ENCODE measurements at places on chromosomes 3 and 15.

DNA sequence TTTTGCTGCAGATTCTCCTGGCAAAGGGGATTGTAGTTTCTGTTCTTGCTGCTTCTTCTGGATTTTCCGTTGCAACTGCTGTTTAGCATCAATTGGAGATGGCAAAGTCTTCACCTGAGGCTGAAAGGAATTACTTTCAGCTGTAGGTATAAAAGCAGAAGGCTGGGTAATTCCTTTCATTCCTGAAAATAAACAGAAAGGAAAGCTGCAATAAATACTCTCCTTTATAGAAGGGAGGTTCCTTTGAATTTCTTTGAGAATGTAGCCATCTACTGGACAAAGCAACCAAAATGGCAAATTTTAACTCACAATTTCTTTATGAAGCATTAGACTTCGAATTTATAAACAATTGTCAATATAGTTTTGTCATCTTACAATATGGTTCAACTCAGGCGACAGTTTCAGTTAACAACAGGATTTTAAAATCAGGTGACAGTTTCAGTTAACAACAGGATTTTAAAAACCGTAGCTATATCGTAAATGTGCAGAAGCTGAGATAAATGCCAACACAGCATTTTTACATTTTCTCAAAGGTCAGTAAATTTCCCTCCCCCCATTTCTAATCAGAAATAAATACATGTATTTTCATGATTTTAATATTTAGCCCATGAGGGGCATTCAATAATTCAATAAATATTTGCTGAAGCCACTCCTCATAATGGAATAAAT lies 104.9 kb upstream of the NEDD4 start:
- DNase-seq, result no peak

- DNase-seq, result no peak
These were observed 52.6 kb downstream of the TM4SF18 start for GRCh38 chr3:149280671-149281349.

DNA sequence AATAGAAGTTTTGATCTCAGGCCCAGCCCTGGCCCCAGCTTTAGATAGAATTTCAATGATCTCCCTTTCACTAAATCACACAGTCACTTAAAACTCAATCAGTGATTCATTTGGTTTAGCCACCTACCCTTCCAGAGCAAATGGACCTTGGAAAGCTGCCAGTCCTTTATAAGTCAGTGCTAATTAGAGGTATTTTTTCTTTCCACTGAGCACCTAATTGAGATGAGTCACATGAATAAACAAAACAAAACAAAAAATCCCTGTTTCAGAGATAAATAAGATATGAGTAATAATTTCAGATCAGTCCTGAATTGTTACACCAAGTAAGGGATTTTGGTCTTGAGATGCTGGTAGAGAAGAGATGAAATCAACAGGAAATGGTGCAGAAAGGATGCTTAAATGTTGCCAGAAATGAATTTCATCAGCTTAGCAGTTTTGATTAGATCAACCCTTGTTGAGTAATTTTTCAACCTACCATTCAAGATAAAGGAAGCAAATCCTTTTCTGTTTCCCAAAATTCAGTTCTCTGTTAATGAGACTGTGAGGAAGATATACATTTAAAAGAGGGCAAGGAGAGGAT lies 352.0 kb upstream of the COL8A1 start:
- DNase-seq, result no peak

DNA sequence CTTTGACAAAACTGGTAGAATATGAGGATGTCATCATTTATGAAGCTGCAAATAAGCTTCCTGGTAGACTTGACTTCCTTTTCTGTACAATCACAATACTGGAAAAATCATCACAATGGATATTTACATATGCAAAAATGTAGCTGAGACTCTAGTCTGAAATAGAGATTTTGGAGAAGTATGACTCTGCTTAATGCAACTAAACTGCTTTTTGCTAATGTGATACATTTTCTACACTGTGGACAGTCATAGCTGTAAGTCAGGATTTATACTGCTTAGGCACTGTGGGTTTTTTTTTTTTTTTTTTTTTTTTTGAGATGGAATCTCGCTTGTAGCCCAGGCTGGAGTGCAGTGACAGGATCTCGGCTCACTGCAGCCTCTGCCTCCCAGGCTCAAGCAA lies 34.5 kb upstream of the ST3GAL6 start:
- no peak for DNase-seq

DNA sequence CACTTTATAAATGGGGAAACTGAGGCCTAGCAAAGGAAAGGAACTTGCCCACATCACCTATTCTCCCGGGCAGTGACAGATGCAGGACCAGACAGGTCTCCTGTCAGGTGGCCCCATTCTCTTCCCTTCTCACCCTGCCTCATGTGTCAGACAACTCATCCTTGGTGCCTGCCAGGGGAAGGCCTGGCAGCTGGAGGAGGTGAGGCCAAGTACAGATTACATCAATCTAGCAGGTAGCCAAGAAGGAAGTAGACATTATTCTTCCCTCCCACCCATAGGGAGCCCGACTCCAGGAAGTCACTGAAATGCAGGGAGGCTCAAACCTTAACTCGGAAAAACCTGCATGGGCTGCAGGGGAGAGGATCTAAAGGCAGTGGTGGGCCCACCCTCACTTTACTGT lies 39.6 kb downstream of the DAPK2 start:
- no peak for DNase-seq

DNA sequence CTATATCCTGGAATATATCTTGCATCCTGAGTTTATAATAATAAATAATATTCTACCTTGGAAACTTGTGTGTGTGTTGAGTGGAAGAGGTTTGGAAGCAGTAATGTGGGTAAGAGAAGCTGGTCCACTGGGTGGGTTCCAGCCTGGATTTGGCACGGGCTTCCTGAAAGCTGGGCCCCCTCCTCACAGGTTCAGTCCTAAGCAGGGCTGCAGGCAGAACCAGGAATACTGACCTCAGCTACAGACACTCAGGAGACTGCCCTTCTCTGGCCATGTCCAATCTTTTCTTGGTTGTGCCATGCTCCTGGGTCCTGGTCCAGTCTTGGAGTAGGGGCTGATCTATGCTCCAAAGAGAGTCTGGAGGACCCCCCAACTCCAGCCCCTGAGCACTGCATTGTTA lies 4.5 kb downstream of the MYD88 start:
- DNase-seq, result no peak

DNA sequence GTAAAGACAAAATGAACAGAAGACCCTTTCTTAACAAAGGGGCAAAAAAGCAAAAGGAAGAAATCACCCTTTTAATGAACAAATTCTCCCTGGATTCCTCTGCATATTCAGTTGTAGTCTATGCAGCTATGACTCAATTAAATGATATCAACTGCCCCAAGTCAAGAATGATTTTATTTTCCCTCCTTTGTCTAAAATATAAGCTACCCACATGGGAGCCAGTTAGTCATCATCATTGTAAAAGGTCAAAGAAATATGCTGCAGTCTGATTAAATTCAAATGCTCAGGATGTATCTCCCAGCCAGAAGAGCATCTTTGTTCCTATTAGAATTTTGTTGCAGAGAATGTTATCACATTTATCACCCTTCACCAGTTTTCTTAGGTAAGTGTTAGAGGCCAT lies 84.0 kb downstream of the SST start:
- DNase-seq, result no peak

DNA sequence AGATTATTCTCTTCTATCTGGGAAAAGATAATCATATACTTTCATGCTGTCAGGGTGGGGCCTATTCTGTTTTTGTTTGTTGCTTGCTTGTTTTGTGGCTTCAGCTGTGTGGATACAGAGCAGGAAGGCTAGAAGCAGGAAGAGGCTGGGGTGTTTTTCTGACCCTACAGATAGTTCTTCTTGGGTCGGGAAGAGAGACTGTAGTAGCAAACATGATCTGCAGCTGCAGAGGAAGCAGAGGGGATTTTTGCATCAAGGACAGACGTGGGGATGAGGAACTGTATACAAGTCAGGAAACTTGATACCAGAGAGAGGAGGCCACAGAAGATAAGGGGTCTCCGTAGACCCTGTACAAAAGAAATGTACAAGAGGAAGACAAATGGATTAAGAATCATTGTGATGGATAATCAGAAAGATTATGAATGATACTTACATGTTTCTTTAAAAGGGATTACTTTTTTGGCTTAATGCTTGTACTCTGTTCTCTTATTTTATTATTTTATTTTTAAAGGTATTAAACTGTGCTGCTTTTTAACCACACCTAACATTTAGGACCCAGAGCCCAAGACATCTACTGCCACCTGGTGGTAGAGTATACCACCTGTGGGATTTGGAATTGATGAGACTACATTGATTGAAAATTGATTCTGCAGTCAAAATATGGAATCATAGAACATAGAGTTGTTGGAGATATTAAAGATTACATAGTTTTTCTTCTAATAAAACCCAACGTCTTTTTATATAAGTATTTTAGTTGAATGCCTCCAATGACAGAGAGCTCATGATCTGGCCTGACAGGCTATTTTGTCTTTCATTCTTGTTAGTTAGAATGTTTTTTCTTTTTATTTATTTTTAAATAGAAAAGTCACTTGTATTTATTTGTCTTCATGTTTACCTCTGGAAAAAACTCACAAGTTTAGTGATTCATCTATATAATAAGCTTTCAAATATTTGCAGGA lies 87.3 kb upstream of the ROPN1 start:
- DNase-seq, result no peak

DNA sequence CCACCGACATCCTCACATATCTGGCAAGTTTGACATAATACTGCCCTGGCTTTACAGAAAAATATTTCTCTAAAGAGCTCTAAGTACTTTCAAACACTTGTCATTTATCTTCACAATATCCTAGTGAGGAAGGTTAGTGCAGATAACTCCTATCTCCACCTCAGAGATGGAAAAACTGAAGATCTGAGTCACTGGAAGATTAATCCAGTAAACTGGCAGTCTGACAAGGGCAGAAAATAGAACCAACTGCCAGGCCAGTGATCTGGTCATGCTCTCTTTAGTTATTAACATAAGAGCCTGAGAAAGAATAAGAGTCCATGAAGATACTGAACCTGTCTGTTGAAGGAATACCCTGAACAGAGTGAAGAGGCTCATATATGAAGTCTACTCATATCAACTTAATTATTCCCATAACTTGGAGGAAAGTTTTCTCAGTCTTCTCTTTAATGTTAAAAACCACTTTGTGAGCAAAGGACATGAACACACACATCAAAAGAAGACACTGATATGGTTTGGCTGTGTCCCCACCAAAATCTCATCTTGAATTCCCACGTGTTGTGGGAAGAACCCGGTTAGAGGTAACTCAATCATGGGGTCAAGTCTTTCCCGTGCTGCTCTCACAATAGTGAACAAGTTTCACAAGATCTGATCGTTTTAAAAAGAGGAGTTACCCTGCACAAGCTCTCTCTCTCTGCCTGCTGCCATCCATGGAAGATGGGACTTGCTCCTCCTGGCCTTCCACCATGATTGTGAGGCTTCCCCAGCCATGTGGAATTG lies 61.4 kb downstream of the GOLIM4 start:
- no peak for DNase-seq

- DNase-seq, result no peak
These were observed 108.7 kb downstream of the MYO9A start for GRCh38 chr15:72009222-72009621.
